ENCODE measurements at places on chromosomes 13 and 19.

DNA sequence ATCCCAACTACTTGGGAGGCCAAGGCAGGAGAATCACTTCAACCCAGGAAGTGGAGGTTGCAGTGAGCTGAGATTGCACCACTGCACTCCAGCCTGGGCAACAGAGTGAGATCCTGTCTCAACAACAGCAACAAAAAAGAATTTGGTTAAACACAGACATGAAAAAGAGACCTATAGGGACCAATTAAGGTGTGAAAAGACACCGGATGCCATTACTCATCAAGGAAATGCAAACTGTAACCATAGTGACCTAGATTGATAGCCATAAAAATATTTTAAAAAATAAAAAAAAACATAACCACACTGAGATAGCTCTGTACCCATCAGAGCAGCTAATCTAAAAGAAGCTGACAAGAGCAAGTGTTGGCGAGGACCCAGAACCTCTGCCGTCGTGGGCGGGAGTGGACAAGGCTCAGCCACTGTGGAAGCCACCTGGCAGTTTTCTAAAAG, 37.1 kb upstream of the ISYNA1 start:
- DNase-seq = peak; percentile 83

DNA sequence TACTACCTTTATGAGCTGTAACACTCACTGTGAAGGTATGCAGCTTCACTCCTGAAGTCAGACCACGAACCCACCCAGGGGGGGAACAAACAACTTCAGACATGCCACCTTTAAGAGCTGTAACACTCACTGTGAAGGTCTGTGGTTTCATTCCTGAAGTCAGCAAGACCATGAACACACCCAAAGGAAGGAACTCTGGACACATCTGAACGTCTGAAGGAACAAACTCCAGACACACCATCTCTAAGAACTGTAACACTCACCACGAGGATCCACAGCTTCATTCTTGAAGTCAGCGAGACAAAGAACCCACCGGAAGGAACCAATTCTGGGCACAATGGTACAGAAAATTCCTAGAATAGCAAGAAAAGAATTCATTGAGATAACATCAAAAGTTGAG, 1796.5 kb upstream of the MIR17HG start:
- no peak for DNase-seq

DNA sequence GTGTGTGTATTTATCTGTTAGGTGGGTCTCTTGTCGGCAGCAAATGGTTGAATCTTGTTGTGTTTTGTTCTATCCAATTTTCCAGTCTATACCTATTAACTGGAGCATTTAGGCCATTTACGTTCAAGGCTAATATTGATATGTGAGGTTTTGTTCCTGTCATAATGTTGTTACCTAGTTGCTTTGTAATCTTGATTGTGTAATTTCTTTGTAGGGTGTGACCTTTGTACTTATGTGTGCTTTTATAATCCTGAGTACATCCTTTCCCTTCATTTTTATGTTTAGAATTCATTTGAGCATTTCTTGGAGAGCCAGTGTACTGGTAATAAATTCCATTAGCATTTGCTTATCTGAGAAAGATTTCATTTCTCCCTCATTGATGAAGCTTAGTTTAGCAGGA, 83.0 kb upstream of the MIR17HG start:
- no peak for DNase-seq

DNA sequence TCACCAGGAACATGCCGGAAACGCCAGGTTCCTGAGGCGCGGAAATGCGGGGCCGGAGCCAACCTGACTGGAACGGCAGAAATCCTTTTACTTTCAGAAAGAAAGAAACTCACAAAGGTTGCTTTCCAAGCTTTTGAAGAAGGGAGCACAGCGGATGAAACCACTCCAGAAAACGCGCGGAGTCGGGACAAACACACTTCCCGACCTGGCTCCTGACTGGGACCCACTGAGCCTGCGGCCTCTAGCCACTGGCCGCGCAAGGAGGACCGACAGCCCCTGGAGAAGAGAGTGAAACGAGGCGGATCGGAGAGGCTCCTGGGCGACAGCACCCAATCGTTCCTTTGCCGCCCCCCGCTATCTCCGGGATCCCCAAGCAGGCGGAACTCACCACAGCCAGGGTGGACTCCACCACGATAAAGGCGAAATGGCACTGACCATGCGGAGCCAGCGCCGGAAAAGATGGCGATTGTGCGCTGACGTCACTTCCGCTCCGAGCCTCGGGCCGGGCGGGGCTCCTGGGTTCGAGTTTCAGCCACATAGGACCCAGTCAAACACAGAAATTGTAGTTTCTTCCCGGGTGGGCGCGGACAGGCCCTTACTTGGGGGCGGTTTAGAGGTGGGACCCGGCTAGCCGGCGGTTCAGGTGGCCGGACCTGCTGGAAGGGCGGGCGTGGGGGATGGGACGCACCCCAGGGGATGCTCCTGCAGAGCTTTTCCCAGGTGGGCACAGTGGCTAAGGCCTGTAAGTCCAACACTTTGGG, at the start of gene ZNF121:
ZNF121 (minus strand) TSS at position 432 of the 761 bp plus-strand sequence. CDS start 16,407 bp downstream, outside the sequence.
- peak; percentile 84 for DNase-seq

DNA sequence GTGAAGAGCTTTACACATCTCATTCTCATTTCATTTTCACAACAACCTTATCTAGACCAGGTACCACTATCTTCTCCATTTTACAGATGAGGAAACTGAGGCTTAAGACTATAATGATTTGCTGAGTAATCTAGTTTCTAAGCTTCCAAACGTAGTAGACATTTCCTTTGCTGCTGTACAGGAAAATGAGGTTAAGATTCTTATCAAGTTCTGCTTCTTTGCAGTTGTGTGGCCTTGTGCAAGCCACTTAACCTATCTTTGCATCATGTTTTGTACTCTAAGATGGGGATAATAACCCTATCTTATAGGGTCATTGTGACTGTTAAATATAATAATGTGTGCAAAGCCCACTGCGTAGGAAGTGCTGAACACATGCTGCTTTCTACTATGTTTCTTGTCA, 307.9 kb downstream of the HS6ST3 start:
- DNase-seq = no peak

All from CD4-positive, alpha-beta T cell treated with Interleukin-21 for 1 hour (primary cell).